ENCODE measurements at places on chromosomes 11 and 22.

DNA sequence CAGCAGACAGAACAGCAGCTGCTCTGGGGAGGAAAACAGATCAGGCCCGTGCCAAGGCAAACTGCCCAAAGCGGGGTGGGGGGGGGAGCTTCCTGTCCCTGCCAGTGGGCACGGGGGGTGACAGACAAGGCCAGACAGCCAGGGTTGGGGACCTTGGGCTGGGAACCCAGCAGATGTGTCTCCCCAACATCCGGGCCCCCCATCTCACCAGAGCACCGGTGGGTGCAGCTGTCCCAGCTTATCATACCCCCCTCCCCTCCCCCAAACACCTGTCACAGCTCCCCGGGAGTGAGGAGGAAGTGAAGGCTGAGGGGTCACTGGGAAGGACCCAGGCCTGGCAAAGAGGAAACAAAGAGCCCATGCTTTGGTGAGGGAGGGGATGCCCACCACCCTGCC lies 1.3 kb downstream of the PPP1R14B start:
- DNase-seq, result no peak

DNA sequence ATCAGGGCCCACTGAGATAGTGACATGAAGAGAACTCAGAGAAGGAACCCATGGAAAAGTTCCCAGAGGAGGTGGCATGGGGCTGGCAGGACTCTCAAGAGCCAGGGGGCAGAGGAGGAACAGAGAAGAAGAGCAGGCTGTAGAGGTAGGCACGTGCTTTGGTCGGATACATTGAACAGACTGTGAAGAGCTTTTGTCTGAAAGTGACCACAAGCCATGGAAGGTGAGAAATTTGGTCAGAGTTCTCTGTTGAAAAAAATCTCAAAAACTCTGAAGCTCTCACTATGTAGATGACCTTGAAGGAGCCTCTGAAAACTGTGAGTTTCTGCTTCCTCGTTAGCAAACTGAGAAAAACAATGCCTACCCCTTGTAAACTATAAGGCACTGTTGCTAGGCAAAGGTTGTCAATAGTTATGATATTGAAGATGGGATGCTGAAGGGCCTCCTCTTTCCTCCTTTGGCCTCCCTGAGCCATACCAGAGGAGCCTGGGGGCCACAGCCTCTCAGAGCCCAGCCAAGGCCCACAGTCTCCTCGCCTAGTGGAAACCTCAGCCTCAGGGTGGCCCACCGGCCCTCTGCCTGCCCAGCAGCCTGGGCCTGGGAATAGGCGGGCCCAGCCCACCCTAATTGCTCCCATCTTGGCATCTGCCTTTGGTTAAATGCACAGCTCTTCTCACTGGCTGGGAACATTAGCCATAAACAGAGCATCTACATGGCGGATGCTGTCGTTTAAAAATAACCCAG lies 415.7 kb downstream of the SOX6 start:
- no peak for DNase-seq

DNA sequence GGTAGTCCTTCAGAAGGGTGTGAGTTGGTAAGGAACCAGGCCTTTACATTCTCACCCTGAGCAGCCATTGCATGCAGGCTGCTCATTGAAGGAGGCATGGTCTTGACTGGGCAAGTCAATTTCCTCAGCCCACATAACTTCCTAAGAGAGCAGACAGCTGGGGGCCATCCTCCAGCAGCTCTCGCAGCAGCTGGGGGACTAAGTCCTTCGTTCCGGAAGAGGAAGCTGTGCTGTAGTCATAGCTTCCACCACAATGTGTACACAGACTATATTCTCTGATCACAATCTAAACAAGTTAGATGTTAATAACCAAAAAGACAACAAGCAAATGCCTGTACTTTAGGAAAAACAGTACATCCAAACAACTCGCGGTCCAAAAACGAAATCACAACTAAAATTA lies 30.1 kb upstream of the MPPED1 start:
- no peak for DNase-seq

DNA sequence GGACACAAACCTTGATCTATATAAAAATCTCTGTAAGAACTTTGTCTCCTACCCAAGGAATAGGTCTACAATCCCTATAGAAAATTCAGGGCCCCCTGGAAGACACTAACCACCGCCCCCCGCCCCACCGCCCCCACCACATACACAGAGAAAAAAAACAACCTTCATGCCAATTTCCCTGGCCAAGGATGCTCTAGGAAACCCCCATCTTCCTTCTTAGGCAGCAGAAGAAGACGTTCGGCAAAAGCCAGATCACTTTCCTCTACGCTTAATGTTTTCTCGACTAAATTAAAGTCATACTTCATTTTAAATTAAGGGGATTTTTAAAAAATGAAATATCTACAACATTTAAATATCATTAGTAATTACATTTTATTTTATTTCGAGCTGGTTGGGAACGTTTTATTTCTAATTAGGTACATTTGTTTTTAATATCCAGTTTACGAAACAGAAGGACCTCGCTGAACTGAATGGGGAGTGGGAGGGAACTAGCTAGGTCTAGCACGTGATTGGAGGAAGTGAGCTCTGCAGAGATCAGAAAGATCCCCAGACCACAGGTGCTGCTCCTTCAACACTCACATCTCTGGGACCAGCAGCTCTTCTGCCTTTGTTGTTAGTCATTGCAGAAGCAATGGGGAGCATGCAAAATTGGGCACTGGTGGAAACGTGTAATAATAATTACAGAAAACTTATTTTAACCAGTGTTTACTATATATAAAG lies 472.3 kb downstream of the MN1 start:
- no peak for DNase-seq

- no peak for DNase-seq
These were observed 1.6 kb upstream of the TSPAN18 start for GRCh38 chr11:44725016-44725685.

GRCh38 chr11:59201353-59201752 lies 11.4 kb downstream of the MPEG1 start:
- DNase-seq, result no peak

- DNase-seq, result no peak
These were observed 67.5 kb upstream of the NNMT start for GRCh38 chr11:114228435-114229411.

GRCh38 chr11:130192845-130193267 lies 33.3 kb downstream of the ST14 start:
- DNase-seq, result no peak

DNA sequence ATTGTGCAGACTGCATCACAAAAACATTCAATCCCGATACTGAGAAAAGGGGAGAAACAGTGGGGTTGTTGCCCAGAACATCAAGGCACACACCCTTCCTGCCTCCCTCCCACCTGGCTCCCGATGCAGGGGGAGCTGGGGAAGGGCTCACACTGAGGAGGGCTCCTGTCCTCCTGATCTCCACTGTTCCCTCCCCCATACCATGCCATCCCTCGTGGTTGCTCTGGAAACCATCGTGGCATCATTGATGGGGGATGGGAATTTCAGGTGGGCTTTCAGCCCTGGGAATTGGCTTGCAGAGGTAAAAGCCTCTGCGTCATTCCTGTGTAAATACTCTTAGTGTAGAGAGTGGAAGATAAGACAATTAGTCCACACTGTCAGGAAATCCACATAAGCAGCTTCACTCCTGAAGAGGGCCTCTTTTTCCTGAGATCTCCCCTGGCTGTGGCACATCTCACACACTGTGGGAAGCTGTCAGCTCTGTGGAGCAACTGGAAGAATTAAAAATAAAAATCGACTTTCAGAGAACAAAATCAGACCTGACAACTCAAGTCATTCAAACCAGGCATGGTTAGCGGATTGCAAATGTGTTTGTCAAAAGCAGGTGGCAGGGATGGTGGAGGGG lies 176.0 kb downstream of the CHST1 start:
- no peak for DNase-seq

DNA sequence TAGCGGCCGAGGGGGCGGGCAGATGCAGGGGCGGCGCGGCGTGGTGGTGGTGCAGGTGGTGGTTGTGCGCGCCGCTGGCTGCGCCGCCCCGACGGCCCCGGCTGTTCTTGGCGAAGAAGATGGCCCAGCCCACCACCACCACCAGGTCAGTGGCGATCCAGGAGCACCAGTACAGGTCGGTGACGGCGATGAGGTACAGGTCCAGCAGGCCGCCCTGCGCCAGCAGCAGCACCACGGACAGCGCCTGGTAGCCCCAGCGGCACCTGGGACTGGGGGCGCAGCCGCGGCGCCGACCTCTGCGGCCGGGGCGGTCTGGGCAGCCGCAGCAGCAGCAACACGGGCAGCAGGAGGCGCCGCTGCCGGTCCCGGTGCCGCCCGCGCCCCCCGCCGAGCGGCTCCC lies 879 bp downstream of the TMEM121B start:
- peak; percentile 71 for DNase-seq

GRCh38 chr22:23237841-23238240 lies 57.5 kb downstream of the BCR start:
- no peak for DNase-seq

DNA sequence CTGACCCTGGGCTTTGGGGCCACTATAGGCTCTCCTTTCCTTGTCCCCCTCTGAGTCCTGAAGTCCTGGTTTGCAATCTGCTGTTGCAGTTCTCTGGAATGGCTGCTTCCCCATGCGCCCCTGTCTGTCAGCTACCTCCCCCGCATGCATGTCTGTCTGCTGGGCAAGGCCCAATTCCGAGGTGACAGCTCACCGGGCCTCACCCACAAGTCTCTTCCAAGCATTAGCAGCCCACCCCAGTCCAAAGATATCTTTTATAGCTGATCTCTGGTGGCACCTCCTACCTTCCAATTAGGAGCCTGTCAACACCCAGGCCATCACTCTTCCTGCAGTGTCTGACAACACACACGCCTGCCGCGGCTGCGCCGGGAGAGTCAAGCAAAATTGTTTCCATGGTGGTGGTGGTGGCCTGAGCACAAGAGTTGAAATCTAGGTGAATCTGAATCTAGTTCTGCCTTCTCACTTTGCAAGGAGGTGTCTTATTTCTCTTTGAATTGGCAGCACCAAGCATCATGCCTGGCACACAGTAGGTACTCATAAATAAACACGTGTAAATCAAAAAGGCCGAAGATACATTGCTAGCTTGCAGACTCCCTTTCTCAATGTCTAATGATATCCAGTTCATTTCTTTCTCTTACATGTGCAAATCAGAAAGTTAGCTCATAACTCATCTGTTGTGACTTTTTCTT lies 1.2 kb upstream of the LMO2 start:
- DNase-seq, result no peak

- DNase-seq, result no peak
These were observed 16.9 kb downstream of the CLMP start for GRCh38 chr11:123178186-123178585.

DNA sequence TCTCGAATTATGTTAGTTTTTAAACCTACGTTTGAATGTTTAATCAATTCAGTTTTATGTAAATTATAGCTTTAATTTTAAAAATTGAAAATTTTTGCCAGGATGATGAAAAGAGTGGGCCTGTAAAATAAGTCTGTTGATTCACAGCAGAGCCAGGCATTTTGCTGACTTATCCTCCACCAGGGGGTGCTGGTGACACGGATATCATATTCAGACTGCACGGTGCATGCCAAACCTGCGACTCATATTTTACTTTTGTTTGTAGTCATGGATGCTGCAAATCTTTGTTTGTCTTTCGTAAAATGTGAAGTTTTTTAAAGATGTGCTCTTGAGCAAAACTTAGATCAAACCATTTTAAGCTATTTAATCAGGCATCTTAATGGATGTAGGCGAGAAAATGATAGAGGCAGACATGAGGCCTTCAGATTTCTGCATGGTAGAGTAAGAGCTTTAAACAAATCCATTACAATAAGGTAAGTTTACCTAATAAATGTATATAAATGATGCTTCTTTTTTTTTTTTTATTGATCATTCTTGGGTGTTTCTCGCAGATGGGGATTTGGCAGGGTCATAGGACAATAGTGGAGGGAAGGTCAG lies 3.6 kb upstream of the OR8B3 start:
- peak; percentile 41 for DNase-seq
